ENCODE measurements at places on chromosomes 16 and 17. TPM values are rescaled to one million over a fixed set of nuclear protein-coding genes. Genes with fewer than 3 reads are reported as not detected.

DNA sequence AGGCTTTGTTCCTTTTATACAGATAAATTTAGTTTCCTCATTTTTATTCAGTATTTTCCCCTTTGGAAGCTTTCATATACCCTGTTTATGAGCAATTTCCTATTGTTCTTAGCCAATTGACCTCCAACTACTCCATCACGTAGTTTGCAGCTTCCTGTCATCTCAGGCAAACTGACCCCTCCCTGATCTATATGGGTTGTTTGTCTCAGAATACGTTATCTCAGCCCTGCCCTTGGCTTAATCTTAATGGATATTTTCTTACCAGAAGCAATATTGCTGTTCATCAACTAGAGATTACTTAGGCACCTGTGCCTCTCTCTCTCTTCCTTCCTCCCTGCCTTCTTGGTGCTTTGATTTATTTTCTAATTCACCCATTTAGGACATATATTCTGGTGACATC is 81.2 kb downstream of the ZNF18 start:
- no peak overlapping the region for H3K4me3 ChIP-seq
- H3K27ac ChIP-seq: no peak overlapping the region
- H3K4me1 ChIP-seq: no peaks in the 10 kb centered on the region
- no peak for DNase-seq

DNA sequence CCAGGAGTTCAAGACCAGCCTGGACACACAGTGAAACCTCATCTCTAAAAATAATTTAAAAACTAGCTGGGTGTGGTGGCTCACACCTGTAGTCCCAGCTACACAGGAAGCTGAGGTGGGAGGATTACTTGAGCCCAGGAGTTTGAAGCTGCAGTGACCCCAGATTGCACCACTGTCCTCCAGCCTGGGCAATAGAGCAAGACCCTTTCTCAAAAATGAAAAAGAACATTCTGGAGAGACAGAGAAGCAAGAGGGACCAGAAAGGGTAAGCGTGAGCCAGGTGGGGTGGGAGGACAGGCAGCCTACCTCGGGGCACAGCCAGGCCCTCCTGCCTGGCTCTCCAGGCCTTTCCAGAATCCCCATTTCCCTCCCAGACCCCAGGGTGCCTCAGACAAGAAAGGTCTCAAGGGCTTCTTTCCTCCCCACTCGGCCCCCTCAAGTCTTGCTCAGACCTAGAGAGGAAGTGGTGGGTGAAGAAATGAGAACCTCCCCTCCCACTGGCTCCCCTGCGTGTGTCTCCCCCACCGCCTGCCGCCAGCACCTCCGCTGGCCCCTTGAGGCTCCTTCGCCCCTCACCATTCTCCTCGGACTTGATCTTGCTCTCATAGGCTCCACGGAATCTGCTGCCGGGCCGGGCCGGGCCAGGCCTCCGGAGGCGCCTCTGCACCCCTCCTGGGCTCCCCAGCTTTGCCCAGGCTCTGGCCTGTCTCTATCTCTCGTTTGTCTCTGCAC is 503 bp downstream of the C16orf54 start:
- no peaks in the 10 kb centered on the region for H3K27me3 ChIP-seq
- H3K27ac ChIP-seq: peak overlapping the region; percentile 98

DNA sequence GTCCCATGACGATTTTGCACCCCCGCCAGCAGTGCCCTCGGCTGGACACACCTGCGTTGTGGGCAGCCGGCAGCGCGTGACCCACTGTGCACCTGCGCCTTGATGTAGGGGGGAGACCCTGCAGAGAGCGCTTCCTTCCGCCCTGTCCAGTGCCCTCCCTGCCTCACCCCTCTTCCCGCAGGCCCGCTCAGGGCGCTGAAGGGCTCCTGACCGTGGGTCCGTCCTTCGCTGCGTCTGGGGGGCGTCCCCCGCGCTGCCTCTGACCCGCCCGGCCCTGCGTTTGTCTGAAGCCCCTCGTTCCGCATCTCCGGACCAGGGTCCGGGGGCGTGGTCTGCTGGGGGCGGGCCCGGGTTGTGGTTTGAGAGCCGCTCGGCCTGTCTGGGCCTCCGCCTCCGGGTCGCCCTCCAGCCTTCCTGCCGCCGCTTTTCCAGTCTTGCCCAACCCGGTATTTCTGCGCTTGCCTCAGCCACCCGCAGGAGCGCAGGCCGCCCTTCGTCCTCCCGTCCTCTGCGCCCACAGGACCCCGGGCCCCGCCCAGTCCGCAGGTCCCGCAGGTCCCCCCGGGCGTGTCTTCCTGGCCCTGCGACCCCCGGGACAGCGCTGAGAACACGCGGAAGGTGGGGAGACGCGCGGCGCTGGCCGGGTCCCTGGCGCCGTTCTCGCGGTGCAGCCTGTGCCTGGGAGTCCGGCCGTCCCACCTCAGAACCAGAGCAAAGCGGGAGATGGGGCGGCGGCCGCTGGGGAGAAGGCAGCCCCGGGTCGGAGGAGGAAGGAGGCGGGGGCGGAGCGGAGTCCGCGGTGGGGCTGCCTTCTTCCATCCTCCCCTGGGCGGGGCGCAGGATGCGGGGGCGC is 4.0 kb upstream of the IL17C start:
- no peak overlapping the region for H3K27ac ChIP-seq
- H3K4me3 ChIP-seq: peak overlapping the region; percentile 80
- peaks cover 15% of the 10 kb centered on the region for H3K27me3 ChIP-seq

The ABI3 gene
- 32.4 TPM for total RNA-seq

The CD7 gene
- 1,007 TPM for total RNA-seq
